ENCODE measurements at places on chromosomes 3 and 15. TPM values are rescaled to one million over a fixed set of nuclear protein-coding genes. Genes with fewer than 3 reads are reported as not detected.

DNA sequence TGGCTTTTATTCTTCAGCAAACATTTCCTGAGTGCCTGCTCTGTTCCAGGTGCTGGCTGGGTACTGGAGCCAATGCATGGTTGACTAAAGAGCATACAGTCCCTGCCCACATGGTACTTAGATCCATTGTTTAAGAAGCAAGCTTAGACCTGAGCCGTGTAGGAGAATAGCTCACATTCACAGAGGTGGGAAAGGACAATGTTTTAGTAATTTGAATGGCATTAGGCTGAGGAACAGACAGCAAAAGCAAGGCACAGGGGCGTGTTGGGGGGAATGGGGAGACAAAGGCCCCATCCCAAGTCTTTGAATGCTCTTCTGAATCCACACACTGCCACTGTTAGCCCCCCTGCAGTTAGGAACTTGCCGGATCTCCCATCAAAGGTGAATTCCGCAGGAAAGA, 388.2 kb upstream of the RGMA start:
- DNase-seq = no peak
- H3K27me3 ChIP-seq = no peaks in the 10 kb centered on the region
- H3K4me3 ChIP-seq = no peak overlapping the region
- no peak overlapping the region for H3K27ac ChIP-seq
- H3K4me1 ChIP-seq = no peaks in the 10 kb centered on the region

DNA sequence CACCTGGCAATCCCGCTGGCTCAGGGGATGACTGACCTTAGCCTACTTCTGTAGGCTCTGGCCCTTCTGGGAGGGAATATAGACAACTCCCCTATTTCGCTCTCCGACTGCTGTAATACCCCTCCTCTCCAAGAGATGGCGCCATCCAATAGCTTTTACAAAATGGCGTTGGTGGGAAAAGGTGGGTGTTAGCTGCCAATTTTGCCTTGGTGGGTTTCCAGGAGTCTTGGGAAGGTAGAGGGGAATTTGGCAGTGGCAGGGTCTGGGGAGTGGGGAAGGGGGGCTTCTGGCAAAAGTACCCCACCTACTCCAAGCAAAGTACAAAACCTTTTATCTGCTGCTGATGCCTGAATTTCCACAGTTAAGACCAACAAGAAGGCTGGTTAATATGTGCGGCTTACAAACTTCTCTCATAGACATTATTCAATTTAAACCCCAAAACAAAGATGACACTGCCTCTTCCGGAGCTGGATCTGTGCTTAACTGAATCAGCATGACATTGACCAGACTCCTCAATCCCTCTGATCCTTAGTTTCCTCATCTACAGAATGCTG, 62.1 kb downstream of the RASGRF1 start:
- H3K27me3 ChIP-seq = peaks cover 6% of the 10 kb centered on the region
- DNase-seq = no peak
- H3K4me3 ChIP-seq = no peak overlapping the region
- H3K36me3 ChIP-seq = no peaks in the 10 kb centered on the region

DNA sequence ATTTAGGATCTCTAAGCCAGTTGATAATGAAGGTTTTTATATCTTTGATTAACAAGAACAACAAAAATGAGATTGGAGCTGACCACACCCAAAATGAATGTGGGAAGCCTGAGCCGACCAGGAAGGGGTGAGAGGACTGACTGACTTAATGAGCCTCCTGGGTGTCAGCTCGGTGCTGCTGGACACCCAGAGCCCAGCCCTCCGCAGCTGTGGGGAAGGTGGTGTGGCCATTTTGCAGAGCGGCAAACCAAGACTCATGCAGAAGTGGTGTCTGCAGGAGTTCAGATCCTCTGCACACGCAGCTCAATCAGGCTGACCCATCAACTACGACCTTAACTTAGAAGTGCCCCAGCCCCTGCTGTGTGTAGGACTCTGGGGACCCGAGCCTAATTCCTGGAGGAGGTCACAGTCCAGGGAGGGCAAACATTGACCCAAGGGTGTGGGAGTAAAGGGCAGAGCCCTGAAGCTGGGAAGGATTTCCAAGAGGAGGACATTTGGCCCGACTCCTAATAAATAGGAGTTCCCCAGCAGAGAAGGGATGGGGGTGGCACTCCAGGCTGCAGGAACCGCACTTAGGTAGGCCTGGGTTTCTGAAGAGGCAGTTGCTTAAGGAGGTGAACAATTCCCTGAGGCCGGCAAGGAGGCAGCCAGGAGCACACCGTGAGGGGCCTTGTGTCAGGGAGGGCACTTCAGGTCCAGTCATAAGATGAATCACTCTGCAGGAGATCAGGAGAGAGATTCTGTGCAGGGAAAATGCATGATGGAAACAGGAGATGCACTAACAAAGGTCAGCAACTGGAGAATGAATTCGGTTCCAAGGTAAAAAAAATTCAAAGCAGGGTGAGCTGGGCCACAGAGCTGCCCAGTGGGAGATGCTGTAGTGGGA, 197.1 kb upstream of the TPM1 start:
- peaks cover 2% of the 10 kb centered on the region for H3K36me3 ChIP-seq
- H3K4me1 ChIP-seq = peaks cover 41% of the 10 kb centered on the region
- H3K27me3 ChIP-seq = no peaks in the 10 kb centered on the region
- H3K27ac ChIP-seq = no peak overlapping the region

Gene LAMB2
- total RNA-seq = 450 TPM

- no peak overlapping the region for H3K4me3 ChIP-seq
- no peak for DNase-seq
- H3K27ac ChIP-seq = no peak overlapping the region
- H3K27me3 ChIP-seq = peaks cover 19% of the 10 kb centered on the region
- no peaks in the 10 kb centered on the region for H3K36me3 ChIP-seq
Observed at GRCh38 chr3:53489787-53490458, 4.5 kb upstream of the CACNA1D start.

DNA sequence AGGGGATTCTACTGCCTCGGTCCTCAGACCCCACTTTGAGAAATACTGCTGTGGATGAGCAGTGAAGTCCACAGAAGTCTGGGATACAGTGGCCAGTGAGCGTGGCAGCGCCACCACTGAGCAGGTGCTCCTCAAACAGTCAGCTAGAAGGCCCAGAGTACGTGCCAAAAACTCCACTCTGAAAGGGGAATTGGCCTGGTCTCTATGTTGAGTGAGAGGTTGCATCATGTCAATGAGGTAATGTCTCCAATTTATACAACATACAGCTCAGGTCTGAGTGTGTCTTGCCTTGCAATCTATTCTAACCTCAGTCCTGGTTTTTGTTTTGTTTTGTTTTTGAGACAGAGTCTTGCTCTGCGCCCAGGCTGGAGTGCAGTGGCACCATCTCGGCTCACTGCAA, 53.3 kb upstream of the ETV5 start:
- H3K27ac ChIP-seq = no peak overlapping the region
- no peak for DNase-seq
- H3K36me3 ChIP-seq = no peaks in the 10 kb centered on the region
- H3K4me1 ChIP-seq = no peaks in the 10 kb centered on the region
- no peaks in the 10 kb centered on the region for H3K27me3 ChIP-seq

Gene EBLN2
- 6.2 TPM for total RNA-seq

DNA sequence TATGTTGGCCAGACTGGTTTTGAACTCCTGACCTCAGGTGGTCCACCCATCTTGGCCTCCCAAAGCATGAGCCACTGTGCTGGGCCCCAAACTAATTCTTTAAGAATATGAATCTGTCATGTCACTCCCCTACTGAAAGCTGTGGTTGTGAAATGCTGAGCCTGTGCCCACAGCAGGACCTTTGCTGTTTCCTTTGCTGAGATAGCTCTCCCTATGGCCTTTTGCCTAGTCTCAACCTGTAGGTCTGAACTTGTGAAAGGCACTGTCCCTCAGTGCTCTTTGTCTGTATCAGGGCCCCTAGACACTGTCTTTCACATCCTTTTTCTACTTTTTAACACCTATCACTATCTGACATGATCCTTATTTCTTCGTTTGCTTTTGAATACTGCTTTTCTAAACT, 62.7 kb upstream of the CCR4 start:
- no peak overlapping the region for H3K27ac ChIP-seq
- H3K36me3 ChIP-seq = no peaks in the 10 kb centered on the region
- H3K4me3 ChIP-seq = no peak overlapping the region
- H3K4me1 ChIP-seq = no peaks in the 10 kb centered on the region
- peaks cover 34% of the 10 kb centered on the region for H3K27me3 ChIP-seq
- DNase-seq = no peak

GRCh38 chr3:107368654-107369398, 8.4 kb upstream of the CCDC54 start:
- H3K27me3 ChIP-seq = no peaks in the 10 kb centered on the region
- H3K4me1 ChIP-seq = peaks cover 21% of the 10 kb centered on the region
- H3K36me3 ChIP-seq = no peaks in the 10 kb centered on the region
- H3K27ac ChIP-seq = no peak overlapping the region
- no peak for DNase-seq

- H3K27ac ChIP-seq = no peak overlapping the region
- no peak for DNase-seq
- H3K27me3 ChIP-seq = no peaks in the 10 kb centered on the region
- H3K4me3 ChIP-seq = no peak overlapping the region
- H3K36me3 ChIP-seq = no peaks in the 10 kb centered on the region
Observed at GRCh38 chr3:192655628-192656027, 71.7 kb downstream of the FGF12 start.

- no peaks in the 10 kb centered on the region for H3K36me3 ChIP-seq
- H3K4me1 ChIP-seq = no peaks in the 10 kb centered on the region
- no peak overlapping the region for H3K27ac ChIP-seq
- DNase-seq = no peak
- no peaks in the 10 kb centered on the region for H3K27me3 ChIP-seq
- no peak overlapping the region for H3K4me3 ChIP-seq
Observed at GRCh38 chr3:17021614-17022013, 136.9 kb downstream of the PLCL2 start.

GRCh38 chr15:91879158-91879557, 25.6 kb downstream of the SLCO3A1 start:
- no peak overlapping the region for H3K4me3 ChIP-seq
- no peaks in the 10 kb centered on the region for H3K4me1 ChIP-seq
- H3K36me3 ChIP-seq = no peaks in the 10 kb centered on the region
- no peak for DNase-seq
- H3K27ac ChIP-seq = no peak overlapping the region

- H3K27me3 ChIP-seq = peaks cover 7% of the 10 kb centered on the region
- DNase-seq = no peak
- no peaks in the 10 kb centered on the region for H3K4me1 ChIP-seq
- no peak overlapping the region for H3K4me3 ChIP-seq
- H3K36me3 ChIP-seq = no peaks in the 10 kb centered on the region
Observed at GRCh38 chr15:100060276-100060926, 281.4 kb downstream of the ADAMTS17 start.

Gene UBE2E1
- 89.0 TPM for total RNA-seq

- no peak for DNase-seq
- no peaks in the 10 kb centered on the region for H3K36me3 ChIP-seq
- H3K27ac ChIP-seq = no peak overlapping the region
- no peak overlapping the region for H3K4me3 ChIP-seq
- H3K4me1 ChIP-seq = no peaks in the 10 kb centered on the region
Observed at GRCh38 chr3:64813326-64813725, 125.5 kb upstream of the ADAMTS9 start.

Gene ISLR
- 77.5 TPM for total RNA-seq

- H3K4me1 ChIP-seq = peaks cover 28% of the 10 kb centered on the region
- DNase-seq = peak; percentile 79
- no peak overlapping the region for H3K4me3 ChIP-seq
- H3K36me3 ChIP-seq = no peaks in the 10 kb centered on the region
Observed at GRCh38 chr3:195911041-195911945, 2.9 kb upstream of the TNK2 start.

Gene ATP2C1
- total RNA-seq = 97.5 TPM

DNA sequence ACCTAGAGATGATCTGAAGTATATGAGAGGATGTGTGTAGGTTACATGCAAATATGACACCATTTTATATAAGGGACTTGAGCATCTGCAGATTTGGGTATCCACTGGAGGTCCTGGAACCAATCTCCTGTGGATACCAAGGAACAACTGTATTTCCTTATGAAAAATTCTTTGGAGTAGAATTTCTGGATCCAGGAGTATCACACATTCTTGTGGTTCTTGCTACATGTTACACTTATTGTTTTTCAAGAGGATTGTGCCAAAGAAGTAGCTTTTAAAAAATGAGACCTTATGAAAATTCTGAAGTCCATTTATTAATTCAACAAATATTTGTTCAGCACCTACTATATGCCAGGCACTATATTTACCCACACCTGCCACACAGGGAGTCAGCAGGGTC, 15.7 kb upstream of the TBC1D23 start:
- no peak for DNase-seq
- H3K36me3 ChIP-seq = no peaks in the 10 kb centered on the region
- H3K27me3 ChIP-seq = no peaks in the 10 kb centered on the region
- H3K27ac ChIP-seq = peak overlapping the region; percentile 69

DNA sequence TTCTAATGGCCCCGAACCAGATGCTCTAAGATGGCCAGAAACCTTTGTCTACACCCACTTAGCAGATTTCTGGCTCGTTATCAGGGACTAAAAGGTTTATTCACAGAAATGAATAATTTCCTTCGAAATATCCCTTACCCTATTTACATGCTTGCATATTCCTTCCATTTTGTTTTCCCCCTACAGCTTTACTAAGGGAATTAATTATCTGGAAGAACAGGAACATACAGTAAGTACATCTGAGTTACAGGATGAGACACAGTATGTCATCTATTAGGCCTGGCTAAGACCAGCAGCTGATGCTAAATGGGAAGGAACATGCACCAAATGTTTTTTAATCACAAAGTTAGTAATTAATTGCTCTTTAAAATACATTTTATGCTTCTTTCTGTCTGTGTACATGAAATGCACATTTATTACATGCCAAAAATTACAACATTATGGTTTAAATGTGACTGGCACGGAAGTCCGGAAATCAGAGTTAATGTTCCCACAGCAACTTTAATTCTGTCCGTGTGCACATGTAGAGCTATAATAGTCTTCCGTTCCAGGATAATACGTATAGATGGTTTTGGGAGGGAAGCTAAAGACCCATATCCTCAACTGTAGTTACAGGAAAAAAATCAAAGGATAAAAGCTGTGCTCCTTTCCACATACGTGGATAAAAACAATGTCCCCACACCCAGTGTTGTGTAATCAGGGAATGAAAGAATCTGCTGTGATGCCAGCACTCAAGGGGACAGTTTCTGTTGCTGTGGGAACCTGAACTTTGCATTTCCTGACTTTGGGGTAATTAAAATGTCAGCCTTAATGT, 82.0 kb downstream of the TIGIT start:
- no peak overlapping the region for H3K4me3 ChIP-seq
- H3K4me1 ChIP-seq = peaks cover 12% of the 10 kb centered on the region
- H3K27ac ChIP-seq = no peak overlapping the region
- DNase-seq = no peak
- H3K36me3 ChIP-seq = peaks cover 6% of the 10 kb centered on the region

- no peaks in the 10 kb centered on the region for H3K36me3 ChIP-seq
- no peak for DNase-seq
- no peaks in the 10 kb centered on the region for H3K4me1 ChIP-seq
- no peaks in the 10 kb centered on the region for H3K27me3 ChIP-seq
- no peak overlapping the region for H3K27ac ChIP-seq
Observed at GRCh38 chr3:104855702-104856101, 511.0 kb upstream of the ALCAM start.

- H3K27ac ChIP-seq = no peak overlapping the region
- no peak for DNase-seq
- H3K4me3 ChIP-seq = no peak overlapping the region
- H3K27me3 ChIP-seq = no peaks in the 10 kb centered on the region
- peaks cover 17% of the 10 kb centered on the region for H3K36me3 ChIP-seq
- no peaks in the 10 kb centered on the region for H3K4me1 ChIP-seq
Observed at GRCh38 chr3:126441256-126441880, 34.3 kb downstream of the ZXDC start.
